ENCODE measurements at places on chromosomes 16 and 17.

DNA sequence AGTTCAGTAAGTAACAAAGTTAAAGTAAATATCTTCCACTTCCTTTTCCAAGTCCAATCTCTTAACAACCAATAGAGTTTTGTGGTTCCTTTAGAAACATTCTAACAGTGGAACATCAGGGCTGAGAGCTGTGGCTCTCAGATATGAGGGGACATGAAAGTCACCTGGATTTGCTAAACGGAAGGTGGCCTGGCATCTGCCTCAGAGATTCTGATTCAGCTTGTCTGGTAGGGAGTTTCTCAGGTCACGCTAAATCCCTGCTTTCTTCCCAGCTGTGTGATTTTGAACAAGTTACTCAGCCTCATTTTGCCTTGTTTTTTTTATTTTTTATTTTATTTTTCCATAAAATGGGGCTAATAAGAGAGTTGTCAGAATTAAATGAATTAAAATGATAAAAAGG is 411.0 kb upstream of the CDH11 start:
- DNase-seq: no peak

- DNase-seq: no peak
Observed at GRCh38 chr17:16446338-16446983, 31.1 kb downstream of the TRPV2 start.

DNA sequence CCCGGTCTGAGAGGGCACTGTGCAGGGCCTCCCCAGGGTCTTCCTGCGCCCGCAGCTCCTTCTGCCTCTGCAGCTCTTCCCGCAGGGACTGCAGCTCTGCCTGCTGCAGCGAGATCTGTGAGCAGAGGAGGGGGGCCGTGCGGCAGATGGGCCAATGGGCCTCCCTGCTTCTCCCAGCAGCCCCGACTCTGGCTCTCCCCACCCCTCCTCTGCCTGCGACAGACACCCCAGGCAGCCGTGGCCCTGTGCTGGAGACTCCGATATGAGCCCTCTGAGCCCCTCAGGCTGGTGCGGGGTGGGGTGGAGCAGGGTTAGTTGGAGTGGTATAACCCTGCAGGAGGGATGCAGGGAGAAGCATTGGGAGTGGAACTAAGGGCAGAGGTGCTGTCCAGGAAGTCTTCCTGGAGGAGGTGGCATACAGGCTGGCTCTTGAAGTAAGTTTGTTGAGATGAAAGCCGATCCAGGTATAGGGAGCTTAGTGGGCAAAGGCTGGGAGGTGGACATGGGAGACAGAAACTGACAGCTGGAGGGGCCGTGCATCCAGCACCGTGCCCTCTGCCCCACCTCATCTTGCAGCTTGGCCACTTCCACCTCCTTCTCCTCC is 5.0 kb downstream of the THOC6 start:
- no peak for DNase-seq

- no peak for DNase-seq
Observed at GRCh38 chr17:64216000-64216337, 47.1 kb downstream of the TEX2 start.

- DNase-seq: no peak
Observed at GRCh38 chr17:54013072-54013471, 190.3 kb downstream of the KIF2B start.

- no peak for DNase-seq
Observed at GRCh38 chr17:12180644-12181261, 160.1 kb downstream of the MAP2K4 start.

DNA sequence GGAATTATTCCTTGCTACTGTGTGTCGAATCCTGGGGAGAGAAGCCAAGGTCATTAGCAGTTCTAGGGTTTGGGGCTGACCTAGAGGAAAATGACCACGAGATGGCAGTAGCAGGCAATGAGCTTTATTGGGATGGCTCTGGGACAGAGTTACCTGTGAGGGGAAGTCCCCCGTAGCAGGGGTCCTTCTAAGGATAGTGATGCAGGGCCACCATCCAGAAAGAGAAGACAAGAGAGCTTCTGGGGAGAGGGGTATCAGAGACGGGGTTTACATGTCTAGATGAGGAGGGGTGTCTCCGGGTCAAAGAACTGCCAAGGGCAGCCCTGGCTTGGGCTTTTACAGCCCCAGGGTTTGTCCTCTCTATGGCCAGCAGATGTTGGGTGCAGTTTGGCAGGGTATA is 6.4 kb upstream of the GGT6 start:
- DNase-seq: peak; percentile 32

DNA sequence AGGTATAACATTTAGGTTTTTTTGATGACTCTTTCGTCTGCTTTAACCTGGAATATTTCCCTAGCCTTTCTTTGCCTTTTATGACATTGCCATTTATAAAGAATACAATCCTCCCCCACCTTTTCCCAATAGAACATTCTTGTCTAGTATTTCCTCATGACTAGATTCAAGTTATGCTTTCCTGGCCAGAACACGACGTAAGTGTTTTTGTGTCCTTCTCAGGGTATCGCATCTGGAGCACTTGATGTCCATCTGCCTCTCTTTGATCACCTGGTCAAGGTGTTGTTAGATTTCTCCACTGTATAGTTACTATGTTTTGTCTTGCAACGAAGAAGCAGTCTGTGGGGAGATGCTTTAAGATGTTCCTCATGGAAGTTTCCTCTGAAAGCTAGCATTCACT is 87.4 kb downstream of the MSI2 start:
- no peak for DNase-seq

GRCh38 chr17:51245535-51245934 is 14.3 kb downstream of the MBTD1 start:
- no peak for DNase-seq

- no peak for DNase-seq
Observed at GRCh38 chr17:66233023-66233753, 4.0 kb upstream of the APOH start.

- DNase-seq: no peak
Observed at GRCh38 chr16:27222249-27223225, 19.2 kb downstream of the KDM8 start.

DNA sequence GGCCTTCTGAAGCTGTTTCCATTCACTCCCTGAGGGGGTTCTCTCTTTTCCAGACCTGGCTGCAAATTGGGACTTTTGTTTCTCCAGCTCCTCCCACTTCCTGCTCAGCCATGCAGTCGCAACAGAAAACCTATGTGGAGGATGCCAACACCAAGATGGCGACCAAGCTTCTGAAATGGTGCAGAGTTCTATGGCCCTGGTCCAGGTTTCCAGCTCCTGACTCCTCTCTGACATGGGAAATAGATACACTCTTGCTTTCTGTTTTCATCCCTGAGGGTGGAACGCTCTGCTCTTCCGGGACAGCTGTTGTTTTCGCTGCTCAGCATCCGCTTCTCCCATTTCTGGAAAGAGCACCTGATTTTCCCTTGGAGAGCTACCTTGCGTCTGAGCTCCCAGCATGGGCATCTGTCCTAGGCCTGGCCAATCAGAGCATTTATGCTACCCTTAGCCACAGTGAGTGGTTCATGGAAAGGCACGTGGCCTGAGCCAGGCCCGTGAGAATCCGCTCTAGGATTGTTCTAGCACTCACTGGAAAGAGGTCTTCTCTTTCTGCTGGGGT is 8.1 kb downstream of the GPRC5B start:
- DNase-seq: no peak

DNA sequence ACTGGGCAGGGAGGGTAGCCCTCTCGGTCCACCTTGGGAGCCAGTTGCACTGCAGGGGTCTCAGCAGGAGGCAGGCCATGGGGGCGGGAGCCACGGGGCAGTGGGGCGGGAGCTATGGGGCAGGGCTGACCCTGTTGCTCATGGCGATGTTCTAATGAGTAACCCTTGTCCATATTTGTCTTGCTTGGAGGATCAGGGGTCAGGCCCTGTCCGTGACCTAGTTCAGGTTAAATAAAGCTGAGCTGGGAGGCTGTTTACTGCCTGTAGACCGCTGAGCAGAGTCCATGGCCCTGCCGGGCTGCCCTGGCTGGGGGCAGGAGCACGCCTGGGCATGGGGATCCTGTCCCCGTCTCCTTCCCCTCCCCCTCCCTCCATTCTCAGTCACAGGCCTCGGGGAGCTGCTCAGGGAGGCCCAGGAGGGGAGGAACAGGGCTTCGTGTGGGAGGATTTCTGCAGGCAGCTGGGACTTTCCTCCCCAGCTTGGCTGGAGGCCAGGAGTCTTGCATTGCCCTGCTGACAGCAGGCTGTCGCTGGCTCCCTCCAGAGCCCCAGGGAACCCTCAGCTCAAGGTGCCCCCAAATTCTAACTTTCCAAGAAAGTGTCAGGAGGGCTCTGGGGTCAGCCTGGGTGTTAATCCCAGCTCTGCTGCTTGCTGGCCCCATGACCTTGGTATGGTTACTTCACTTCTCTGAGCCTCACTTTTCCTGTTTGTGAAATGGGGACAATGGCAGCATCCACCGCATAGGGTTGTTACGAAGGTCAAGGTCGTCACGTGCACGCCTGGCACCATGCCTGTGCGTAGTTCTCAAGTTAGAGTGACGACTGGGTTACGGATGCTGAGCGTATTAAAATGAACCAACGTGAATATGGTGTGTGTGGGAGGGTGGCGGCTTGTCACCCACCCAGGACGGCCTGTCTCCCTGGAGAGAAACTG is 6.1 kb upstream of the SERPINF2 start:
- DNase-seq: peak; percentile 38

GRCh38 chr17:76696763-76697701 is 13.7 kb downstream of the MXRA7 start:
- DNase-seq: no peak

- no peak for DNase-seq
Observed at GRCh38 chr16:10577305-10578202, 2.8 kb downstream of the EMP2 start.

DNA sequence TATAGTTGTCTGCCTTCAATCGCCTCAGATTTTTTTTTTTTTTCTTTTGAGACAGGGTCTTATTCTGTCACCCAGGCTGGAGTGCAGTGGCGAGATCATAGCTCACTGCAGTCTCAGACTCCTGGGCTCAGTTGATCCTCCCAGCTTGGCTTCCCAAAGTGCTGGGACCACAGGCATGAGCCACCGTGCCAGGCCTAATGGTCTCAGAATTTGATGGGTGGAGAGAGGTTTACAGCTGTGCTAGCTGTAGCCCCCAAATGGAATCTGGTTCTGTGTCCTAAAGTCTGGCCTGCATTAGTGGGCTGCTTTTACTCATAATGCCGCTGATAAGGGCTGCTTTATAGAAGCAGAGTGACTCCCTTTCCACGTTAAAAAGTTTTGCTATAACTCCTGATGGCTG is 5.1 kb downstream of the ZNRF1 start:
- no peak for DNase-seq

- DNase-seq: no peak
Observed at GRCh38 chr16:87434146-87434667, 42.1 kb downstream of the MAP1LC3B start.

DNA sequence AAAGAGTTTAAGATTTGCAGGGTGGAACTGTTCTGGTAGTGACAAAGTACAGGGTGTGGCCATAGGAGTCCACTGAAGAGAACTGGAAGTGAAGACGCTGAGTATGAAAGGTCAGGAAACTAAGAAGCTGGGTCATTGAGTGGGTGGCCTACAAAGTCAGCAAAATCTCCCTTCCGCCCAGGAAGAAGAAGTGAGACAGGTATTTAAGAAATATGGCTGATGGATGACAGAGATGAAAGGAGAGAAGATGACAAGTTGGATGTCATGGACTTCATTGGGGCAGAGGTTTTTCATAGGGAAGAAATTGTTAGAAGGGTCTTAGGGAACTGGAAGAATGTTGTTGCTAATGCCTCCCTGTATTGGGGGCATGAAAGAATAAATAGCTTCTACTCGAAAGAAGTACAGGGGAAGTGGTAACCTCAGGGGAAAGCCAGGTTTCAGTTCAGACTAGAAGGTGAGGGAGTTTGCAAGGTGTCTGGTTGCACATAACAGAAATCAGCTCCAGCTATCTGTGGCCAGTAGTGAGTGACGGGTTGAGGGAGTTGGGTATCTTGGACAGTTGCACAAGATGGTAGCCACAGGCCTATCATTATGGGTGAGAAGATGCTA is 33.6 kb upstream of the MED13 start:
- no peak for DNase-seq

DNA sequence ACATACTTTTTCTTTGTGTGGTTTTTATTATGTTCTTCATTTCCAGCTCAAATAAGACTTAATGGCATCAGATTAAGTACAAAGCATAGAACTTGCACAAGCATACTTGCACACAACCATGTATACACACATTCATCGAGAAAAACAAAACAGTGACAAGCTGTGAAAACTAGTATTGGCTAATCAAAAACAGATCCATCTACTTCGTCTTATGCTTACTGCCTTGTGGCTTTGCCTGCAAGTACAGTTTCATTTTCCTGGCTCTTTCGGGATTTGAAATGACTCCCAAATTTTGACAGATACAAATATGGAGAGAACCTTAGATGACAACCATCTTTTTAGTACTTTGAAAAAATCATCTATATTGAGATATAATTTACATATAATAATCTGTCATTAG is 338.3 kb downstream of the BCAS3 start:
- no peak for DNase-seq

DNA sequence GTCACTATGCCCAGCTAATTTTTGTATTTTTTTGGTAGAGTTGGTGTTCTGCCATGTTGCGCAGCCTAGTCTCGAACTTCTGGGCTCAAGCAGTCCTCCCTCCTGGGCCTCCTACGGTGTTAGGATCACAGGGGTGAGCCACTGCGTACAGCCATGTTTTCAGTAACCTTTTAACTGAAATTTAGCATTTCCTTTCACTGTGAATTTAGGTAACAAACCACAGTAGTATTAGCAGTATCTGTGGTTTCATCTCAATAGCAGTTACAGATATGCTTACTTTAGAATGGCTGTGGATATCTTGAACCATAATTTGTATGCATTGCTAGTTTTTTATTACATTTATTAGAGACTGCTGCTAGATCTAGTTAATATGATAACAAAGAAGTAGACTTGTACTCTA is 4.3 kb upstream of the RANGRF start:
- DNase-seq: no peak

- no peak for DNase-seq
Observed at GRCh38 chr16:24523569-24523968, 15.8 kb upstream of the RBBP6 start.

DNA sequence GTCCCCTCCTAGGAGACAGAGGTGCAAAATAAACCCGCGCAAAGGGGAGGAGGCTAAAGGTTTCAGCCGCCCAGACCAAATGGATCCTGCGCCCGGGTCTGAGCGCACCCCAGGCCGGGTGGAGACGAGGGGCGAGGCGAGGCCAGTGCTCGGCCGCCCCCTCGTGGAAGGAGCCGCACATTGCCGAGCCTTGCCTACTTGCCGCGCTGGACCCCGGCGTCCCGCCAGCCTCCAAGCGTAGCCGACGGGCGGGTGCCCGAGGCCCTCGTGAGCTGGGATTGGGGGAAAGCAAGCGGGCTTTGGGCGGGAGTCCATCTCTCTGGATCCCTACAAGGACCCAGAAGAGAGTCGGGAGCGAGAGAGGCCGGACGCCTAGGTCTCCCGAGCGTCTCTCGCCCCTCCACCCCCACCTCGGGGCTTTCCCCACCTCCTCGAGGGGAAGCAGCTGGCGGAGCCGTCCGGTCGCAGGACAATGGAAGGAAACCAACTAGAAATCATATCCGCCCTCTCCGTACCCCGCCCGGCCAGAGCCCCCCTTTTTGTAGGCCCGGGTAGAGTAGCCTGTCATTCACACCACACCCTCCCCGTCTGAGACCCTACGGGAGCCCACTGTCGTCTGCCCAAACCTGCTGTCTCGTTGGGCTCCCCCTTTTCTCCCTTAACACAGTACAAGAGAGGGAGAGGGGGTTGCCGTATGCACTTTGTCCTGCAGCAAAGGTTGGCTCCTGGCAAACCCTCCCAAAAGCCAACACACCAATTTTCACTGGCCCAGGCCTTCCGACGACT is 664 bp upstream of the BCL6B start:
- DNase-seq: peak; percentile 78

- no peak for DNase-seq
Observed at GRCh38 chr17:74922694-74923537, at the start of gene USH1G. Gene USH1G, minus strand, starts transcription at chr17:74923255. Its CDS starts 182 bp downstream, at chr17:74923073.

All from activated CD4-positive, alpha-beta T cell treated with anti-CD3 and anti-CD28 coated beads for 4 hours (primary cell).